Myometrial cell (primary cell): ENCODE measurements at places on chromosomes 5 and 9. TPM values are rescaled to one million over a fixed set of nuclear protein-coding genes. Genes with fewer than 3 reads are reported as not detected.

Gene NUTM2F
- not detected in 2 replicates for total RNA-seq

Gene C9orf43
- 0.18 TPM in 1 of 2 replicates, not detected in the other for total RNA-seq

Gene NME5
- total RNA-seq: 0.86 and 2.5 TPM in 2 replicates

Gene PCDHB3
- 0.89 TPM in 1 of 2 replicates, not detected in the other for total RNA-seq

Gene ABO
- total RNA-seq: not detected in 2 replicates

Gene GOLGA1
- 8.1 and 14.5 TPM in 2 replicates for total RNA-seq

Gene PCDHGA4
- total RNA-seq: 0.58 and 2.1 TPM in 2 replicates

Gene MYOZ3
- total RNA-seq: not detected in 2 replicates

Gene TLX3
- total RNA-seq: not detected in 2 replicates

Gene SLC6A7
- not detected in 2 replicates for total RNA-seq

Gene ALDOB
- total RNA-seq: not detected in 2 replicates

Gene GABRA6
- not detected in 2 replicates for total RNA-seq

Gene BASP1
- 116 and 138 TPM in 2 replicates for total RNA-seq

Gene RIC1
- 14.7 and 19.0 TPM in 2 replicates for total RNA-seq

Gene TLR4
- 23.9 and 27.5 TPM in 2 replicates for total RNA-seq

Gene SPATA31E1
- total RNA-seq: under 0.01 and 0.18 TPM in 2 replicates
